ENCODE measurements at places on chromosomes 5 and 9.

DNA sequence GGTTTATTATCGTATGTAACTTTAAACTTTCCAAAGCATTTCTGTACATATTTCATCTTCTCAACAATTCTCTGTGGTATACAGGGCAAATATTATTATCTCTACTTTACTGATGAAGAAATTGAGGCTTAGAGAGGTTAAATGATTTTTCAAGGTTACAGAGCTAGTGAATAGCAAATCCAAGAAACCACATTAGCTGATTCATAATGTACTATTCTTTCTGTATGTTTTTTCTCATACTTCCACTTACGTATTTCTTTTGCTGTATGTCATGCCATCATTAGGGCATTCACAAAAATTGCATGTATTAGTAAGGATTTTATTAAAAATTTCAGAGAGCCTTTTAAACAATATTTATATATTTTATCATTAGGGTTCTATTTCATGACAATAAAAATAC lies 372.4 kb upstream of the DMAC1 start:
- DNase-seq: no peak

- no peak for DNase-seq
Measured at GRCh38 chr9:109518621-109519335, 20.7 kb upstream of the PTPN3 start.

GRCh38 chr5:89988129-89988810 lies 421.3 kb downstream of the CETN3 start:
- DNase-seq: no peak

- no peak for DNase-seq
Measured at GRCh38 chr5:142618130-142618523, 67.8 kb downstream of the FGF1 start.

- no peak for DNase-seq
Measured at GRCh38 chr5:115573133-115573532, 28.6 kb upstream of the FEM1C start.

DNA sequence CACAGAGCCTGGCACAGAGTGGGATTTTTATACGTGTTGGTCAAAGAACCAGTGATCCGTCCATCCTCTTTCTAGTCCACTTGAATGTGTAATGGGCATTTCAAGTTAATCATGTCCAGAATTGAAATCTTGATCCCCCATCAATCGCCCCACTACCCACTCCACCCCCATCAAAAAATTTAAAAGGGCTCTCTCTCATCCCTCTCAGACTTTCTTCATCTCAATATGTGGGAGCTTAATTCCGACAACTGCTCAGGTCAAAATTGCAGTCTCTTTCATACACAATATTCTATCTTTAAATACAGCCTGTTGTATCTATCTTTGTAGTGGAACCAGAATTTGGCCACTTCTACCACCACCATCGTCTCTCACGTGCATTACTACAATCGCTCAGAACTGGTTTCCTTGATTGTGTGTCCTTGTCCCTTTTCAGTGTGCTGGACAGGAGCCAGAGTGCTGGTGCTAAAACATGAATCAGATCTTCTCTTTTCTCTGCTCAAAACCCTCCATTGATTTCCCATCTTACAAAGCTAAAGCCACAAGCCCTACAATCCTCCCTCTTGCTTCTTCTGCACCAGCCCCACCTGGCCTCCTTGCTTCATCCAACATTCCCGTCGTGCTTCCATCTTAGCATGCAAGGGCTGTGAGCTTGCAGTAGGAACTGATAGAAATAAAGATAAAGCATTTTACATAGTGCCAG lies 786 bp upstream of the KIF3A start:
- no peak for DNase-seq

GRCh38 chr9:107269681-107270080 lies 13.4 kb upstream of the RAD23B start:
- no peak for DNase-seq

DNA sequence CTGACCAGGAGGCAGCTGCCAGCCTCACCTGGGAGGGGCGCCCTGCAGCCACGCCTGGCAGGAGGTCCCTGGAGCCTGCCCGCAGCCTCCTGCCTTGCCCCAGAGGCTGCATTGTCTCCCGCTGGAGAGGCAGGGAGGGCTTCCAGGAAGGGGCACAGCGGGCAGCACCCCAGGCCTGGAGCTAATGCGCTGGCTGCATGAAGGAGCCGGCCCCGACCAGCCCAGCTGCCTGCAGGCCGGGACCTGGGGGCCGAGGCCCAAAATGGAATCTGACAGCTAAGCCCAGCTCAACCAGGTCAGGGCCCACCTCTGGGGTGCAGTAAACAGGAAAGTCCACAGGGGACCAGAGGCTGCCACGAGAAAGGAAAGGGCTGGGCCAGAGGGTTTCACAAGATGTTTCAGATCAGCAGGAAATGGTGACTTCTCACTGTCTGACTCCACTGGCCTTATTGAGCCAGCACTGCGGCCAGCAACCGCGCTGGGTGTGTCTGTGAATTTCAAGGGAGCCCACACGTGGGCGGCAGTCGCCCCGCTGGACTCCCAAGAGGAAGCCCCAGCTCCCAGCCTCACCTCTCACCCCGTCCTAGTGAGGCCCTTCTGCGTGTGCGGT lies 18.6 kb upstream of the NOTCH1 start:
- DNase-seq: no peak

DNA sequence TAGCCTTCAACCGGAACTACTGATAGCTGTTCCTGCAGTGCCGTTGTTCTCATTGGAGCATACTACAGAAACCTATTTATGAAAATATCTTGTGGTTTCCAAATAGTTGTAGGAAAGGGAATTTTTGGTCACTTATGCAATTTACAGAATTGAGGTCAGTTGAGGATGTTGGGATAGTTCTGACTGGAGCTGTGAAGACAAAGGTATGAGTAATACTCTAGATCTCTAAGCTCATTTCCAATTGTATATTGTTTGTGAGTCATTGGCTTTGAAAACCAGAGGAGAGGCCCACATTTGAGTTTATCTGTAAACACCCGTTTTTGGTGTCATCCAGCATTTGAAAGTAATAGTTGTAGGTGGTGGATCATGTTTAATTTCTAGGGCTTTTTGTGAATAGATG lies 561.3 kb upstream of the WWC1 start:
- no peak for DNase-seq

DNA sequence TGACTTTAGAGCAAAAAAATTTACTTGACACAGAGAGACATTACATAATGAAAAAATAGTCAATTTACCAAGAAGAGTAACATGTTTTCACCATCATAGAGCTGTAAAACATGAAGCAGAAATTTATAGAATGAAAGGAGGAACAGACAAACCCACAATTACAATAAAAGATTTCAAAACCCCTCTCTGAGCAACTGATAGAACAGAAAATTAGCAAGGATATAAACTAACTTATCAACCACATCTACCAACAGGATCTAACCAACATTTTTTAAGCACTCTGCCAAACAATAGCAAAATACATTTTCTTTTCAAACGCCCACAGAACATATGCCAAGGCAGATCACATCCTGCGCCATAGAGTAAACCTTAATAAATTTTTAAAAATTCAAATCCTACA lies 17.9 kb downstream of the SLCO4C1 start:
- DNase-seq: no peak

DNA sequence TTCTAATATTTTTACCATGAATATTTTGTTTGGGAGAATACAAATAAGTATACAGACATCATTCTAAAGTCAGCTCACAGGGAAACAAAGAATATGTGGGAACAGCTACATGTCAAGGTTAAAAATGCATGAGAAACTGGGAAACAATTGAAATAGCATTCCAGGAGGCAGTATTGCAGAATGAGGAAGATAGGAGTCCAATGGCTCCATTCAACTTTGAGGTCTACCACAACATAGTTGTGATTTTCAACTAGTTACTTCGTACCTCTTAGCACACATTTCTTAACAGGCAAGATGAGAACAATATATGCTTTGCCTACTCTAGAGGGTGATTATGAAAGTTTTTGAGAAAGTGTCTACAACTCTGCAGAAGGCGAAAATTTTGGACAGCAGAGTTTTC lies 35.2 kb upstream of the CAST start:
- no peak for DNase-seq

- DNase-seq: no peak
Measured at GRCh38 chr5:93130624-93131490, 450.2 kb downstream of the NR2F1-AS1 start.
